ENCODE measurements at places on chromosomes 7 and 10.

DNA sequence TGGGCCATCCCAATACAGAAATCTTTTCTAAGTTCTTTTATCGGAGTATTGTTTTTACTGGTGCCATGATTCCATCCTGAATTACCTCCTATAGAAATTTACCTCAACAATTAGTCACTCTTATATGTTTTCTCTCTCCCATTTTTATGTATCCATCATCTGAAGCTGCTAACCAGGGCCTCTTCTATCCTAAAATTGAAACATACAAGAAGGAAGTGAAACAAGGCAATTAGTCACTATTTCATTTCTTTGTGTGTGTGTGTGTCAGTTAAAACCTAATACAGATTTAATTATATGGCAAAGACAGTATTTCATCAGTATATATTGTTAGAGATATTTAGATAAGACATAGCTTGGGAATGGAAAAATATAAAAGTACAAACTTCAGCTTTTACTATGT lies 148.4 kb upstream of the AHR start:
- DNase-seq = no peak

GRCh38 chr7:64838691-64839090 lies 44.5 kb downstream of the ZNF138 start:
- DNase-seq = no peak

DNA sequence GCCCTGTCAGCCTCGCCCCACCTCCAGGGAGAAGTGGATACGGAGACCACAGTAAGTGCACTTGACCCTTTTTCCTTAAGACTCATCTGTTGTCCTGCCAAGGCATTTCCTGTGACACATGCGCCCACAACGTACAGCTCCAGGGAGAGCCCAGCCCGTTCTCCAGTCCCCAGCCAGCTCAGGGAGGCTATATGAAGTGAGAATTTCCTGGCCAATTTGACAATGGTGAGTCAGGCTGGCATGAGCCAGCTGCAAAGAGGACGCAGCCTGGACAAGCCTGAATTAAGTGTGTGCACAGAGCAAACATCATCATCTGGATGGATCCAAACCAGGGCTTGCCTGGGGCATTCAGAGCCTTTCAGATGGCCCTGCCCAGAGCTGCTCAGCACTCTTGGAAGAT lies 244.8 kb downstream of the KCNMA1 start:
- no peak for DNase-seq

GRCh38 chr7:130421684-130422083 lies 19.1 kb downstream of the CEP41 start:
- DNase-seq = no peak

DNA sequence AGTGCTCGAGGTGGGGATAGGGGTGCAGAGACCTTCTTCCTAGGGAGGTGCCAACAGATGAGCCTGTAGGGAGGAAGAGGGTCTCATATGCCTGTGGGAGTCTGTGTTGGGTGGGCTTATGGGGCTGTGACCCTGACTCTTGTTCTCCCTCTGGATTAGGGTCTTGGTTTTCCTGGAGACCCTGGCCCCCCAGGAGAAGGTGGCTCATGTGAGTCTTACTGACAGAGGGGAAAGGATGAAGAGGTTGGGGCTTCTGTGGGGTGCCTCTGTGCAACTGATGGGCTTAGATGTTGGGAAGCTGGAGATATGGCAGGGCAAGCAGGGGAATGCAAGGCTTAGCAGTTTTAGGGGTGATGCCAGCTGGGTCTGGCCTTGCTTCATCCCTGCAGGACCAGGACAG lies 20.2 kb upstream of the VOPP1 start:
- no peak for DNase-seq

GRCh38 chr10:73925539-73925938 lies 14.6 kb downstream of the PLAU start:
- DNase-seq = no peak

DNA sequence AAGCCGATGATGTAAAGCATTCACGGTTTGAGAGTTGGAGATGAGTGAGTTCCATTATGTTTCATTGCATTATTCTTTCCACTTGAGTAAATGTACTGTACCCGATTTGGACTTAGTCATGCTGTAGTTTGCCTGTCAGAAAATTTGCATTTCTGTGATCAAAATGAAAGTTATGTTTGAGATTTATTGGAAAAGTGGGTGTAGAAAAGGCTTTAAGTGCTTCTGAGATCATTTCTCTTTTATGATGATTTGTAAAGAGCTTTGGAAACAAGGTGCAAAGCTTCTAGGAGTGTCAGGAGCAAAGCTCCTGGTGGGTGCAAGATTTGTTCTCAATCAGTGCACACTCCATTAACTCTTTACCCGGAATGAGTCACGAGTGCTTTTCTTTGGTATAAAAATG lies 204.1 kb upstream of the POM121L12 start:
- no peak for DNase-seq

GRCh38 chr7:129774359-129774758 lies 162.8 kb downstream of the NRF1 start:
- DNase-seq = no peak

GRCh38 chr10:82192665-82193064 lies 317.7 kb downstream of the NRG3 start:
- DNase-seq = no peak

GRCh38 chr7:104790440-104790839 lies 223.6 kb upstream of the KMT2E start:
- DNase-seq = no peak

- no peak for DNase-seq
Observed at GRCh38 chr10:71338728-71339495, 19.9 kb downstream of the SLC29A3 start.

GRCh38 chr10:58467931-58468635 lies 44.6 kb upstream of the BICC1 start:
- no peak for DNase-seq

DNA sequence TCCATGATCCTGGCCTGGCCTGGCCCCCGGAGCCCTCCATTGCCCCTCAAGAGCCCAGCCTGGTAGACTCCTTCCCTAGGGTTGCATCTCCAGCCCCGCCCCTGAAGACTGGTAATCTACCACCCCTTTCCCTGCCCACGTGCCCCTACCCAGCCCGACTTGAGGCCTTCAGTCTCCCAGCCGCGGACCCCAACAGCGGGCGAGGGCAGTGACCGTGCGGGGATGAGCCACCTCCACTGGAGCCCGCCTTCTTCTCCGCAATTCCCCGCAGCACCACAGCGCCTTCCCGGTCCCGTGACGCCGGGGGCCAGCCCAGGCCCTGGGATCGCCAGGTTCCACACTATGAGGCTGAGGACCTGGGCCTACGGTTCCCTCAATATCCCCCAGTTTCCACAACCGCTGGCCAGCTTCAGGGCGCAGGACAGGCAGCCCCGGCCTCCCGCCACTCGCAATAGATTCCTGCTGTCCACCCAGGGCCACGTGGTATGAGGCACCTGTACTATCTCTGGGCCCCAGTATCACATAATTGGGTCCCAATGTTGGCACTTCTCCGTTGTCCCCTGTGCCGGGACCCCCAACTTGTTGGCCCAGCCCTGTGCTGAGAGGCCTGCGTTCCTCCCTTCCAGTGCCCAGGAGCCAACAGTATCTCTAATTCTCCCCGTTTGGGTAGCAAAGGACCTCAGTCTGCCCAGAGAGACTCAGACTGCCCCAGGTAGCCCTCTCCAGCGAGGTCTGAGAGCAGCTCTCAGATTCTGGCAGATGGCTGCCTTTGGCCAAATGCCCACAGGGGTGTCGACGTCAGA lies 1.1 kb upstream of the GPRIN2 start:
- DNase-seq = no peak

DNA sequence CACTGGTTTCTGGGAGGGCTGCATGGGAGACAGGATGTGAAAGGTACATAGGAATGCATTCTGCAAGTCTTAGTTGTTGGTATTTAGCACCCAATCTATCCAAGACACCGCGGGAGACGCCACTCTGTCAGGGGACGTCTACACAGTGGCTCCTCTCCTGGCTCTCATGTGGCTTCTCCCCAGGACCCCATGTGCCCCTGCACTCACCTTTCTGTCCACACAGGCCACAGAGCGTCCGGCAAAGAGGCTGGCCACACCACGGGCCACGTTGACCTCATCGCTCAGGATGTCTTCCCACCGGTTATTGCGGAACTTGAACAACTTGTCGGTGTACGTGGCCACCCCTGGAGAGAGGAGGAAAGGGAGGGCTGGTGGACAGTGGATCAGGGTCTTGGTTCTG lies 73.4 kb downstream of the GOLGA7B start:
- no peak for DNase-seq

GRCh38 chr10:114520453-114520852 lies 116.2 kb upstream of the AFAP1L2 start:
- DNase-seq = no peak

DNA sequence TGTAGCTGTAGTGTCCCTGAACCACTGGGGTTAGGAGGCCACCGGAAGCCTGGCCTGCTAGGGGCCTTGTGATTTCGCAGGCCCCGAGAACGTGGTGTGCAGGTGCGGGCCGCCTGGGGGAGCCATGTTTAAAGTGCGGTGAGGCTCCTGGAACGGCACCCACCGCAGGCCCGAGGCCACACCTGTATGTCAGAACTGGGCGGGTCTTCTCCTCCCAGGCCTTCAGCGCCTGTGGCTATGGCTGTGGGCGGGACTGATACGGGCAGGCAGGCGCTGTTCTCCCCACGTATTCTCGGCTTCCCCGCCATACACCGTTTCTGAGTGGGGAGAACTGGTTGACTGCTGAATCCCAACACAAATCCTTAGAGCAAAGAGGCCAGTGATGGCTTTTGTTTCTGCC lies 74.8 kb downstream of the DNAJB6 start:
- DNase-seq = peak; percentile 35

DNA sequence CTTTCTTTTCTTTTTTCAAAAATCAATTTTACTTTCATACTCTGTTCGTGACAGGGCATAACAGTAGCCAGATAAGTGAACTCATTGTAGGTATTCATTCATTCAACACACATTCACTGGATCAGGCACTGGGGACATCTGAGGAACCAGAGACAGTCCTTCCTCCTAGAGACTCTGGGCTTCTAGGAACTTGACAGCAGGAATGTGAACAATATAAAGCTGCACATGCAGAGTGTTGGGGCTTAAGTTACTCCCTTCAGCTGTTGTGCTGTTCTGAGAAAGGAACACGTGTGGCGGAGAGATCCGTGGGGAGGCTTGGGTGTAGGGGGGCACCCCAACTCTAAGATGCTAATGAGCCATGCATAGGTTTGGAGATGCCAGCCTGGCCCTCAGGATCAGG lies 120.4 kb downstream of the PKD1L1 start:
- no peak for DNase-seq

GRCh38 chr7:116173051-116174028 lies 37.0 kb upstream of the TES start:
- DNase-seq = no peak

DNA sequence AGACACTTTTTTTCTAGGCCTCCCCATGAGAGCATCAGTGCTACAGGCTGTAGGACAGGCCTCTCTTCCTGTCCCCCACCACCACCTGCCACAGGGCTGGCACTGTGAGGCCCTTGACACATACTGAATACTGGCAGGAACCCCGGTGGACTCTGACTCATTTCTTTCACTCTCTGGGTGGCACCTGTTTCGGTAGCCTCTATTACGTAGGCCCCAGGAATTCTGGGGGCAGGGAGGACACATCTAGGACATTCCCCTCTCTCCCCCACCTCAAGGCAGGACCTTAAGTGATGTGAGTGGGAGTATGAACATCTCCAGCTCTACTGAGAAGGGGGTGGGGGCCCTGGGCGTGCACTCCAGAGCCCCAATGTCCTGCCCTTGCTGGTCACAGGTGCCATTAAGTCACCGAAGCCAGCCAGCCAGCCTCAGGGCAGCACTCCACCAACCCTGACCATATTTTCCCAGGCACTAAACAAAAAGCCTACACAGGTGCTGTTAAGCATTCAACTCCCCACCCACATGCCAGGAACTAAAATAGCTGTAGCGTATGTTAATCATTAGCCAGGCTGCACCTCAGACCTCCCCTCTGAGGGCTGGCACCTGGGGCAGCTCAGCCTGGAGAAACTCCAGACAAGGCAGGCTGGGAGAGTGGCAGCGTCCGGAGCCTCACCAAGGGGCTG lies 8.9 kb downstream of the ANXA11 start:
- peak; percentile 37 for DNase-seq

GRCh38 chr7:92456236-92456635 lies 9.0 kb downstream of the GATAD1 start:
- DNase-seq = no peak

DNA sequence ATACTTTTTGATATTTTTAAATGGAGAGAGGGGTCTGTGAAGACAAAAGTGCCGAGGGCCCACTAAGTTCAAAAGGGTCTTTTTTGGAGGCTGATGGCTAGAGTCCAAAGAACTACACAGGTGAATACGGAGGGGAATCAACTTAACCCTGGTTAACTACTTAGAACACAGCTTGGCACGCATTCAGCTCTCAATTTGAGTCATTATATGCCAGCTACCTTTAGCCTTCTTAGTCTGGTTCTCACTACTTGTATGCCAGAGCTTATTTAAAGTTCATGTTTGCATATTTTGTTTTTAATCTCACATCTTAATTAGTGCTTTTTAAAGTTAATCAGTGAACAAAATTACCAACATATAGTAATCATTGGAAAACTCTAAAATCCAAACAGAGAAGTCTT lies 80.8 kb downstream of the VWDE start:
- DNase-seq = no peak

- DNase-seq = no peak
Observed at GRCh38 chr7:148901178-148901577, 17.1 kb upstream of the EZH2 start.

DNA sequence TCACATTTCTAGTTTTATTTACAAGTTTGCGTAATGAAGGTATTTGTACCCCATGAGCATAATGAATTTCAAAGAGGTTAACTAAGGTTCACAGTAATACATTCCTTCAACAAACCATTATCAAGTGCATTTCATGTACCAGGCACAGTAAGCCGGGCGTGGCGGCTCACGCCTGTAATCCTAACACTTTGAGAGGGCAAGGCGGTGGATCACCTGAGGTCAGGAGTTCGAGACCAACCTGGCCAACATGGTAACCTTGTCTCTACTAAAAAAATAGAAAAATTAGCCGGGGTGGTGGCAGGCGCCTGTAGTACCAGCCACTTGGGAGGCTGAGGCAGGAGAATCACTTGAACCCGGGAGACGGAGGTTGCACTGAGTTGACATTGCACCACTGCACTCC lies 4.3 kb upstream of the EIF3A start:
- DNase-seq = no peak

Data from T follicular helper cell (primary cell).